NCI-H82 (cell line): ENCODE measurements at places on chromosomes 12 and 14.
A peak's percentile ranks its signal among the peaks of the same experiment; 100 is the strongest.

- no peak for DNase-seq
Measured at GRCh38 chr12:125888921-125889320, 823.7 kb downstream of the AACS start.

GRCh38 chr14:54348001-54348611 lies 48.7 kb upstream of the CDKN3 start:
- peak; percentile 80 for DNase-seq

DNA sequence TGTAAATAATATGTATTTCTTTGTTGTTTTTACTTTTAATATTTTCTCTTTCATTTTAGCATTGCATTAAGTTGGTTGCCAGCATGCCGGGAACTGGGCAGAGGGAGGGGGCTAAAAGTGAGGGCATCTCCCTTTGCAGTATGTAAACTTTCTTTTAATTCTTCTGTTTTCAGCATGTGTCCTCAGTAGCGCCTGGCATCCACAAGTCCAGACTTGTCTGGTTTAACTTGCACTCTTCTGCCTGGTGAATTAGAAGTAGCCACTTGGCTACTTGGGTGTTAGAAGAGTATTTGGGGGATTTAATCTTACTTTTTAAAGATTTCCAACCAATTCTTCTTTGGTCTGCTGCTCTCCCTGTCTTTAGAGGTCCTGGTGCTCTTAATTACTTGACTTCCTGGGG lies 117.2 kb upstream of the SCAF11 start:
- no peak for DNase-seq

DNA sequence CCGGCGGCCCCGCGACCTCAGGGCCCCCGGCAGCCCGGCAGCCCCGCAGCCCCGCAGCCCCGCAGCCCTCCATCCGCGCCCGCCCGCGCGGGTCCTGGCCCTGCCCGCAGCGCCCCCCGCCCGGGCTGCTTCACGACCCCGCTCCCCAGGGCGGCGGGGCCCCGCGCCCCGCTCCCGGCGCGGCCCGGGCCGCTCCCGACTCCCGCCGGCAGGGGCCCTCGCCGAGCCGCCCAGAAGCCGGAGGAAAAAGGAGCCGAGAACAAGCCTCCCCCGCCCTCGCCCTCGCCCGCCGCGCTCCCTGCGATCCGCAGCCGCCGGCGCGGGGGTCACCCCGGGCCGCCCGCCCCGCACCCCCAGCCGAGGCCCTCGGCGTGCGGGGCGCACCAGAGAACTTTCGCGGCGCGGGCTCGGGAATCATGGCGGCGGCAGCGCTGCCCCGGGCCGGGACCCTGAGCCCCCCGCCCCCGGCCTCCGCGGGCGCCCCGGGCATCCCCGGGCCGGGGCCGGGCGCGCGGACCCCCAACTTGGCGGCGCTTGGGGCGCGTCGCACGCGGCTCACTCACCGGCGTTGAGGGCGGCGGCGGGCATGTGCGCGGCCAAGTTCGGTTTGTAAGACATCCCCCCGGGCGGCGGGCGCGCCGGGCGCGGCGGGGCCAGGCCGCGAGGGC lies 521 bp downstream of the CDK2AP1 start:
- DNase-seq = peak; percentile 77

DNA sequence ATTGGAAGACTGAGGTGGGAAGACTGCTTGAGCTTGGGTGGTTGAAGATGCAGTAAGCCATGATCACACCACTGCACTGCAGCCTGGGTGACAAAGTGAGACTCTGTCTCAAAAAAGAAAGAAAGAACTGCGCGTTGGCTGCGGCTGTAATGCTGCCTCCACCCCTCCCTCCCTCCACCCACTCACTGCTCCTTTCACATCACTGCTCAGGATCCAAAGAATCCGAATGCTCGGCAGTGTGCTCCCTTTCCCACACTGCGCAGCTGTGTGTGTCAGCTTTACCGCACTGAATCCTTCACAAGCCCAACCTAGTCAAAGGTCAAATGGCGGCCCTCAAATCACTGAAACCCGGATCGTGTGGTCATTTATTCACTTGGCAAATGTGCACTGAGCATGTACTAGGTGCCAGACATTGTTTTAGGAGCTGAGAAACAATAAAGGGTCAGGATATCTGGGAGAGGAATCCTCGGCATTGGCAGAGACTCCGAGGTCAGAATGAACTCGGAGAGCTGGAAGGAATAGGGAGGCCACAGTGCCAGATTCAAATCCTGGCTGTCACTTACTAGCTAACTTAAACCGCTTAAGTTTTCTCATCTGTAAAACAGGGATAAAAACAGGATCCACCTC lies 11.5 kb upstream of the TDRD9 start:
- no peak for DNase-seq
